ENCODE measurements at places on chromosomes 3 and 15. TPM values are rescaled to one million over a fixed set of nuclear protein-coding genes. Genes with fewer than 3 reads are reported as not detected.
A peak's percentile ranks its signal among the peaks of the same experiment; 100 is the strongest.

- no peak for DNase-seq
These were observed 4.0 kb upstream of the RASGRF1 start for GRCh38 chr15:79094611-79095021.

GRCh38 chr15:80153900-80154299 lies 1.1 kb downstream of the FAH start:
- DNase-seq, result no peak

DNA sequence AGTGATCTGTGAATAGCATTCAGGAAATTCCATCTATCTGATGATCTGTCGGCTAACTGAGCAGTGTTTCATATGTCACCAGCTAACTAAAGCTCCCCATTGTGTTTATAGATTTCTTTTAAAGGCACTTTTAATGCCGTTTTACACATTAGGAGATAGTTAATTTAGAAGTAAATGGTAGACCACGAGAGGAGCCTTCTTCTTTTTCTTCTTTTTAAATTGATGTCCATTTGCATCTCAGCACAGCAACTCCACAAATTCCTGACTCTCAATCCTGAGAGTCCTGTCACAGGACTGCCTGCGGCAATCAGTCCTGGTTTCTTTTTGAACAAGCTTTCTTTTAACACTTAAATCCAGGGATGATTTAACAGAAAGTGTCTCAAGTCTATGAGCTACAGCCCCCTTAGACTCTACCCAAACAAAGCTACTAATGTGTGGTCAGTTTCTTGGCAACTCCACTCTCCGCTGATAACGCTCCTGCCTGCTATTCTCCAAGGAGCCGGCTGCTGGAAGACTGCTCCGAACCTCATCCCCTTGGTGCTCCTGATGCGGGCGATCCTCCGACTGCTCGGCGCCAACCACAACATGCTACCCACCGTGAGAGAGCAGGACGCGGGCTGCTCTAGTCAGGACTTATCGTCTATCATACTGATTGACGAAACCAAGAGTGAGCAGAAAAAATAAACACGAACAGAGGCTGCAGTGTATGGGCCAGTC lies 421.4 kb downstream of the MECOM start:
- DNase-seq, result peak; percentile 72

Gene CKMT1B
- 14.5 TPM for total RNA-seq

Gene COLQ
- total RNA-seq, result 4.3 TPM
